ENCODE measurements at places on chromosomes 3 and 15.
A peak's percentile ranks its signal among the peaks of the same experiment; 100 is the strongest.

DNA sequence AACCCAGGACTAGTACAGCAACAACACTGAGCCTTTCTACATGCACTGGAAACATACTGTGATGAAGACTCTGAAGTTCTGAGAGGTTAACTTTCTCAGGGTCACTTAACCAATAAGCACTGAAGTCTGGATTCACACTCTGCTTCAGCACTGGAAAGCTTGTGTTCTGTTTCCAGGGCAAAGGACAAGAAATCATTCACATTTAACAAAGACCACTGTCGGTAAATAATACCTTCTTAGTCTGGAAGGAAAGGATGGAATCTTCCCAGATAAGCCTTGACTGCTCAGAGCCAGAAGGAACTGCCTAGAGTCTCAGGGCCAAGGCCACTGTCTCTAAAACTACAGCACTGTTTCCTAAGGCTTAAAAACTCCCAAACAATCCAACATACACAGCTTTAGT is 4.3 kb upstream of the GLYCTK start:
- no peak for DNase-seq

DNA sequence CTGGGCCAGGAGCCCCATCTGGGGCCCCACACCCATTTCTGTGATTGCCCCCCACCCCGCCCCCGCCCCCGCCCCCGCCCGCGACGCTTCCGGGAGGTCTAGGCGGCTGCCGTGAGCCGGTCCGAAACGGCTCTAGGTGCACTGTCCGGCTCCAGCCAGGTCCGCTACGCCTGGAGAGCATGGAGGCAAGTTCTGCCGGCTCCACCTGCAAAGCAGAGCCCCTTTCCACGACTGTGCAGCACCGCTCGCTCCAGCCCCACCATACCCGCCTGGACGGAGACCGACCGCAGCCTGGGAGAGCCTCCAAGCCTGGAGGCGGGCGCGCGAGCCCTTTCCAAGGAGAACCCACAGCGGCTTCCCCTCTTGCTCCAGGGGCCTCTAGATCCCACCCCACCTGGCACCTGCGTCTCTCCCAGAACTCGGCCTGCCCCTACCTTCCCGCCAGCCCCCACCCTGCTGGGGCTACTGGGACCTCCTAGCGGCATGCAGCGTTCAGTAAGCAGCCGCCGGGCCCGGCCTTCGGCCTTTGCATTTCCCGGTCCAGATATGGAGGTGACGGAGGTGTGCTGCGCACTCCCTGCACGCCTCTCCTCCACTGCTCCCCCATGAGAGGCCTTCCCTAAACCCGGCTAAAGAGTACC is 66.2 kb downstream of the KLF13 start:
- DNase-seq: no peak

DNA sequence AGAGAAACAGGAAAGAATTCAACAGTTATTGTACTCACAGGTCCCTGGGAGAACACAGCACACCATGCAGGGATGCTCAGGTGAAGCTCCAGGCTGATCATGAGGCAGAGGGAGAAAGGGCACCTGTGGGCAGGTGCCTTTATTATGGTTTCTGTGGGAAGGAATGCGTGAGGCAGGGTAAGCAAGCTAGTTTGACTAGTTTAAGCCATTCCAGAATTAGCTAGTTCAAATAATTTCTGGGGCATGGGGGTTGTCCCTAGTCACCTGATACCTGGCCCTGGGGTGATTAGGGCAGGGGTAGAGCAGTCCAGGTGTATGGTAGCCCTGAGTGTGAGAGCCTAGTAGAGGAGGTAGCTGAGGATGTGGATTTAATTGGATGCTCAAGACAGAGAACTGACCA is 47.9 kb upstream of the DCLK3 start:
- DNase-seq: no peak

- DNase-seq: peak; percentile 76
These were observed 28.3 kb downstream of the SEC61A1 start for GRCh38 chr3:128080323-128081080.

DNA sequence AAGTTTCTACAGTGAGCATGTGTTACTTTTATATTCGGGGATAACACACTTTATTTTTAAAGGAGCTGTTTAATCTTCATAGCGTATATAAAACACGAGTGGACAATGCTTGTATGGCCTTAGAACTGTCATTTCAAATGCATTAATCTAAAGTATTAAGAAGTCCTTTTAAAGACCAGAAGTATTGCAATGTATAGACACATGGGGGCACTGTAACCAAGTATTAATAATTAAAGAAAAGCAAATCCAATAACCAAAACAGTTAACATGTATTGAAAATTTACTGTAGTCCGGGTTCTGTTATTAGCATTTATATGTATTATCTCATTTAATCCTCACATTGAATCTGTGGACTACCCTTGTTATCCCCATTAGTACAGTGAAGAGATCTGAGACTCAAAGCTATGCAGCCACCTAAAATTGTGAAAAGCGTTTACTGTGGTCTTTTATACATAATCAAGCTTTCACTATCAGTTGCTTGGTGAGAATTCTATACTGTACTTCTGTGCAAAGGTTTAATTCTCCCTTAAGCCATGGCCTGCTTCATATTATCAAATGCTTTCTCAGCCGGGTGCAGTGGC is 10.1 kb downstream of the ARL14 start:
- DNase-seq: no peak

GRCh38 chr3:102265720-102266119 is 169.1 kb upstream of the ZPLD1 start:
- DNase-seq: no peak

DNA sequence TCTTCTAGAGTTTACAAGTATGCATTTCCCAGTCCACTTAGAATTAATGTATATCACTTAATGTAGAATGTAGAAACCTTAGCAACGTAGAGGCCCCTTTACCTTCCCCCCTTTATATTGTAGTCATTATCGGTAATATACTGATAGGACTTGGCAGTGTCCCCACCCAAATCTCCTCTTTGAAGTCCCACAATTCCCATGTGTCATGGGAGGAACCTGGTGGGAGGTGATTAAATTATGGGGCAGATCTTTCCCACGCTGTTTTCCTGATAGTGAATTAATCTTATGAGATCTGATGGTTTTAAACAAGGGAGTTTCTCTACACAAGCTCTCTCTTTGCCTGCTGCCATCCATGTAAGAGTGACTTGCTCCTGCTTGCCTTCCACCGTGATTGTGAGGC is 31.0 kb downstream of the ARL8B start:
- no peak for DNase-seq

GRCh38 chr3:9697892-9698291 is 5.7 kb upstream of the CPNE9 start:
- no peak for DNase-seq

- DNase-seq: no peak
These were observed 14.2 kb downstream of the CIB1 start for GRCh38 chr15:90219421-90220141.

DNA sequence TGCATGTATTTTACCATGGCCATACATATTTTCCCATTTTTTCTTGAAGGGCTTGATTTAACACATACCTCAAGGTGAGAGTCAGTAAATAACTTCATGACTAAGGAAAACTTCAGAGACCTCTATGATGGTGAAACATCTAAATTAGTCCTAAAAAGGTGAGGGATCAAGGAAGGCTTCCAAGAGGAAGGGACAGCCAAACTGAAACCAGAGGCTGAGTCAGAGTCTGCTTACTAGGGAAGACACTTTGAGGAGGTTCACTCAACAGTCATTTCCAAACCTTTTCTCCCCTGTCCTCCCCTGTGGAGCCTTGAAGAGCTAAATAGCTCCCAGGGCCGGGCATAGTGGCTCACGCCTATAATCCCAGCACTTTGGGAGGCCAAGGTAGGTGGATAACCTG is 206.6 kb downstream of the SHQ1 start:
- DNase-seq: no peak

DNA sequence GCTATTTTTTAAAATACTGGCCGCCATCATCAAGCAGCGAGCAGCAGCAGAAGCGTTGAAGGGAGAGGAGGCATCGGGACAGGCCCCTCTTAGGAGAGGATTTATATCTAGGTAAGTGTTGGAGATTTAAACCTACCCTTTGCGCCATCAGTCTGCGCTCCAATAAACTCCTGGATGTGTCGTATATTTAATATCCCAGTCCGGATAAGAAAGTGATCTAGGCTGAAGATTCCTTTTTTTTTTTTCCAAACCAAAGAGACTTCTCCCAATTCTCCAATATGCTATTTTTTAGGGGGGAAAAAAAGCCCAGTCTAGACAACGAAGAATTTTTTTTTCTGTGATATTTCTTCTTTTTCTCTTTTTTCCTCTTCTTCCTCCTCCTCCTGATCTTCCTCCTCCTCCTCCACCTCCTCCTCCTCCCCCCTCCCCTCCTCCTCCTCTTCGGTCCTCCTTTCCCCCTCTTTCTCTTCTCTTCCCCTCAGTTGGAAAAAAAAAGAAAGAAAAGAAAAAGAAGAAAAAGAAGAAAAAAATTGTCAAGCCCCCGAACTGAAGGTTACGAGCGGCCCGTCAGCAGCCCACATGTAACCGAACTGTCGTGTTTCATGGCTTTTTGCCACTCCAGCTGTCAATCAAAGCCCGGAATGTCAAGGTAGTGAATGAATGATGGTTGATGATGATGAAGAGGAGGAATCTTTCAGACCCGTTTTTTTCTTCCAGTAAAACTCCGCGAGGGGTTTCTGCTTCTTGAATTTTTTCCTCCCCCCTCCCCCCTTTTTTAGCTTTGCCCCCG is 835 bp downstream of the MEIS2 start:
- DNase-seq: no peak
